ENCODE measurements at places on chromosomes 6 and 20.

GRCh38 chr6:34900321-34901031 is 11.4 kb downstream of the ANKS1A start:
- no peak for DNase-seq

- DNase-seq = no peak
These were observed 60.6 kb upstream of the SLC32A1 start for GRCh38 chr20:38663660-38664059.

DNA sequence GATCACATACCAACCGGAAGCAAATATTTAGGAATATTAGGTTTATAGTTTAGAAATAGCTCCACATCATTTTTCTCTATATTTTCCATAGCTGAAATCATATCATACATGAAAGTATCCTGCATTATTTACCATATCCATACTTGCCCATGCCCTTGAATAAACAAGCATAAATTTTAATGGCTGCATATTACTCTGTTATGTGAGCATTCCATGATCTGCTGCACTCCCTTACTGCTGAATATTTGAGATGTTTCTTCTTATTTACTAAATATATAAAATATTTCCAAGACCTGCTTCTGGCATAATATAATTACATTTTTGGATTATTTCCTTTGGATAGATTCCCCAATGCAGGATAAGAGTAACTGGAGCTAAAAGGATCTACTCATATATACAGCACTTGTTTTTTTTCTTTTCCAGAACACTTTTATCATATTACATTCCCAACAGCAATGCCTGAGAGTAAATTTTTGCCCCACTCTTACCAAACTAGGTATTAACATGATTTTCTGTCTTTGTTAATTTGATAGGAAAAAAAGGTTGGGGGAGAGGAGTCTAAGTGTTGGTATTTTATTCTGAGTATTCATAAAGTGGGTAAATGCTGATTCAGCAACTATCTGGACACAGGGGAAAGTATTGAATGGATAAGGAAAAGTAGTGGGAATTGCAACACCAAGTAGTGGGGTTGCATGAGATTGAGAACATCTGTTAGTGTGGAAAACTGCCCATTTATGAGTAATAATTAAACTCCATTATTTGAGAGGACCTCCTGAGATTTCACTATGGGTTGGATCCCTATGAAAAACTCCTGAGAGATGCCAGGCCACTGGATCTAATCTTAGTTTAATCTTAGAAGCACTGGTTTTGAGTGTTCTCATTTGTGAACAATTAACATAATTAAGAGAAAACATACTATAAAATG is 76.0 kb downstream of the MAN1A1 start:
- no peak for DNase-seq

DNA sequence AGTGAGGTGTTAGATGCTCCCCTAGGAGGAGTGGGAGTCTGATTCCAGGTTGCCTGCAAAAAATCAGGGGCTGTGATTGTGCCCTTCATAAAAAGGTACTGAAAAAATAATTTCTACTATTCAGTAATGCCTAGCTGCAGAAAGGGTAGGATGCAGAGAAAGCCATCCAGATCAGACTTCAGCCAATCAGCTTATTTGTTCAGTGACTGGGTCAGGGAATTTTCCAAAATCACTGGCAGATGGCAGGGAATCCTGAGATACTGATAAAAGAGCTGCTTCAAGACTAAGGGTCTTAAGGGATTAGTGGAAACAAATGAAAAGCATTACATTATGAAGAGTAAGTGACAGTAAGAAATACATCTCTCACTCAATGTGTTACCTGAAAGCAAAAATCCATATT is 42.8 kb upstream of the MTRF1L start:
- no peak for DNase-seq

DNA sequence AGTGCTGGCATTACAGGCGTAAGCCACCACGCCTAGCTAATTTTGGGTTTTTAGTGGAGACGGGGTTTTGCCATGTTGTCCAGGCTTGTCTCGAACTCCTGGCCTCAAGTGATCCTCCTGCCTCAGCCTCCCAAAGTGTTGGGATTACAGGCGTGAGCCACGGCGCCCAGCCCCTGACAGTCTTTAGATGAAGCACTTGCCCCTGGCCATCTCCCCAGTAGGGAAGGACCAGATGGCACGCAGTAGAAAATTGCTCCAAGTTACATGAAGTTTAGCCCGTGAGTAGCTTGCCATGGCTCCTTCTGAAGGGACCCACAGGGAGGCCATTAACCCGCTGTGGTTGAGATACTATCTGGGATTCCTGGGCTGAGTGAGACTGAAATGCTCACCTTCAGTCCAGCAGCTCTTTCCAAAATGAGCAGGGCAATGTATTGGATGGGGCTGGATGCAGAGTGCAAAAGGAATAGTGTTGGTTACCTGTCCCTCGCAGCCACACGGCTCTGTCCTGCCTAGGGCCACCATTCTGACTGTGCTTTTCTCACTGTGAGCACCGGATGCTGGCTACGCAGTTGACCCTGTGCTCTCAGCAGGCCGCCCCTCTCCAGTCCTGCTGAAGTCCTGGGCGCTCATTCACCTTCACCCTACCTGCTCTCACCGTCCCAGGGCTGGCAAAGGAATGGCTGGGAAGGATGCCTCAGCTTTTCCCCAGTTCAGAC is 66.9 kb downstream of the EFCAB8 start:
- no peak for DNase-seq

- no peak for DNase-seq
These were observed 26.1 kb downstream of the SLC52A3 start for GRCh38 chr20:742156-742555.

DNA sequence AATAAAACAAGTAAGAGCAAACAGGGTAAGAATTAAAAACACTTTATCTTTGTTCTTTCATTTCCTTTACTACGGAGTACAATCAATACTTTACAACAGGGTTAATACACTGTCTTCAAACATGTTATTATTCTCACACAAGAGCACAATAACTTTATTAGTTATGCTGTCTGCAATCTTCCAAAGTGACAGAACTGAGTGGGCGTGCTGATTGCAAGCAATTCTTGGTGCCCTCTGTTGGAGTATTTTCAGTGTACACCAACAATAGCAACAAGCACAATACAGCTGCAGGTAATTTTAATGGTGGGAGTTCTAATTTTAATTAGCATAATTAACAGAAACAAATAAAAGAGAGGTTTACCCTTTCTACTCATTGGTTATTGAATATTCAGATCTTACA is 33.9 kb upstream of the PTPRK start:
- no peak for DNase-seq

- DNase-seq = peak; percentile 40
These were observed at the start of gene CLIC5 for GRCh38 chr6:46015119-46015968. Gene CLIC5 (minus strand): TSS chr6:46015860. CDS start chr6:46015542, 318 bp downstream.

- DNase-seq = no peak
These were observed 143.9 kb upstream of the PREP start for GRCh38 chr6:105546754-105547153.

DNA sequence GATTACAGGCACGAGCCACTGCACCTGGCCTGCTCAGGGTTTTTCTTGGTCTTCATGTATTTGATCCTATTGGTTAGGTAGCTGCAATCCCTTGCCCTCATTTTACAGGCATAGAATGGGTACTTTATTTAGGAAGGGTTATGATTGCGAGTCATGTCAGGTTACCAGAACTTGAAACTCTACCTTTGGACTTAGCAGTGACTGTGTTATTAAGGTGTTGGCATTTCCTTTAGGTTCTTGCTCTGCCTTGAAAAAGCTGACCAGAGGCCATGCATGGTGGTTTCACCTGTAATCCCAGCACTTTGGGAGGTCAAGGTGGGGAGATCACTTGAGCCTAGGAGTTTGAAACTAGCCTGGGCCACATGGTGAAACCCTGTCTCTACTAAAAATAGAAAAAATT is 24.5 kb downstream of the JARID2 start:
- DNase-seq = no peak

GRCh38 chr6:89375427-89376267 is 23.1 kb upstream of the UBE2J1 start:
- peak; percentile 76 for DNase-seq

- no peak for DNase-seq
These were observed 696.5 kb upstream of the FLRT3 start for GRCh38 chr20:15033891-15034290.

GRCh38 chr20:60984666-60985065 is 267.4 kb upstream of the CDH4 start:
- no peak for DNase-seq

- no peak for DNase-seq
These were observed 58.4 kb downstream of the TRAM2 start for GRCh38 chr6:52518279-52518945.

DNA sequence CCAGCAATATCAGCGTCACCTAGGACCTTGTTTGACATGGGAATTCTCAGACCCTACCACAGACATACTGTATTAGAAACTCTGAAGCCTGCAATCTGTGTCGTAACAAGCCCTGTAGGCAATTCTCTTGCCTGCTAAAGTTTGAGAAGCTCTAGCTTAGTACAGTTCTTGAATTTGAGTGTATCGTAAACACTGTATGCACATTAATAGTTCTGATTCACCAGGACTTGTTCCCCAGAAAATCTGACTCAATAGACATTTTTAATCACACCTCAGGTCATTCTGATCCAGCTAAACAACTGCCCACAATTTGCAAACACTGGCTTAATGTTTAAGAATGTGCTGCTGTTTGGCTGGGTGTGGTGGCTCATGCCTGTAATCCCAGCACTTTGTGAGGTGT is 414.3 kb downstream of the TFAP2A start:
- DNase-seq = no peak

DNA sequence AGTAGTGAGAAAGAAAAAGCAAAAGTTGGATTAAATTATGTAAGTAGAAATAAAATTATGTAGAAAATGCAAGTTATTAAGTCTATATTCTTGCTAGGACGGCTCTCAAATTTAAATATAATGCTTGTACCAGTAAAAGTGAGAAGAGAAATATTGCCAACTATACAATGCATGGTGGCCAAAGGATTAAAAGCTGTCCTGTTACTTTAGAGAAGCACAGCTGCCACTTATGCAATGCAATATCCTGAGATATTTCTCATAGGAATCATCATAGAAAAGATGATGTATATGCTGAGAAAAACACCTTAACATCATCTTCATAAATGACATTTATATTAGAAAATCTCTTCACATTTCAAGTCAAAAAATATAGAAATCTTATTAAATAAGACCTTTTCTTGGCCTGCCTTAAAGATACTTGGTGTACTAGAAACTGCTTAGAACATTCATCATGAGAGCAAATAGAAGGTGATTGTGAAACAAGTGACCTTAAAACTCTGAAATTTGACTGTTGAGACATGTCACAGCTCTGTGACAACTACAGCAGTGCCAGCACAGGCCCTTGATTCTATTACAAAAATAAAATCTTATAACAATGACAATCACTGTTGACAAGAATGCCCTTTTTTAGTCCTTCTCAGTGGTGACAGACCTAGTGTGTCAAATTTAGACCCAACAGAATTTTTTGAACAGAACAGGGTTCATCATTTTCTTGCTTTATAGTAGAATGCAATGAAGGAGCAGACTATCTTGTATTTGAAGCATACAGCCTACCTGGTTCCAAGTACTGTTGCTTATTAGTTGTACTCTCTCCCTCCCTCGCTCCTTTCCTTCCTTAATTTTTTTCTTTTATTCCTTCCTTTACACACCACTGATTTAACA is 173.1 kb downstream of the CLVS2 start:
- DNase-seq = no peak

DNA sequence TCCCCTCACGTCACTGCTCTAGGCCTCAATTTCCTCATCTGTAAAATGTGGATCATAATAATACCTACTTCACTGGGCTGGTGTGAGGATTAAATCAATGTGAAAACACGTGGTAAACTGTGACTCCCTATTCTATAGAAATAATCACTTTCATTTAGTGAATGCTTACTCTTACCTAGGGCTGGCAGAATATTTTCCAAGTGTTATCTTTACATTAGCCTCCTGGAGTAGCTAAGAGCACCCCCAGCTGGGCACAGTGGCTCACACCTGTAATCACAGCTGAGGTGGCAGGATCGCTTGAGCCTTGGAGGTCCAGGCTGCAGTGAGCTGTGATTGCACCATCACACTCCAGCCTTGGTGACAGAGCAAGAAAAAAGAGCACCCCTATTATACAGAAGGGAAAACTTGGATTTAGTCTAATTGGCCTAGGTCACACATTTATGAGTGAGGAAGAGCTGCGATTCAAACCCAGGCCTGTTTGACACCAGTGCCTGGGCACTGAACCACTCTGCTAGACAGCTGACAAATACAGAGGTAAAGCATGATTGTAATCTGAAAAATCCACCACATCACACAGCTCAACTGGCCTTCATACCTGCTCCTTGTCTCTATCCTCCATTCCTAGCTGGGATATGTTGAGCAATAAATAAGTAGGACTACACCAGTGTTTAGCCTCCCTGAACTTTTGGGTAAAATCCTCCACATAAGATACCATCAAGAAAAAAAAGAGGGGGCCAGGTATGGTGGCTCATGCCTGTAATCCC is 1.4 kb upstream of the SNTA1 start:
- no peak for DNase-seq

DNA sequence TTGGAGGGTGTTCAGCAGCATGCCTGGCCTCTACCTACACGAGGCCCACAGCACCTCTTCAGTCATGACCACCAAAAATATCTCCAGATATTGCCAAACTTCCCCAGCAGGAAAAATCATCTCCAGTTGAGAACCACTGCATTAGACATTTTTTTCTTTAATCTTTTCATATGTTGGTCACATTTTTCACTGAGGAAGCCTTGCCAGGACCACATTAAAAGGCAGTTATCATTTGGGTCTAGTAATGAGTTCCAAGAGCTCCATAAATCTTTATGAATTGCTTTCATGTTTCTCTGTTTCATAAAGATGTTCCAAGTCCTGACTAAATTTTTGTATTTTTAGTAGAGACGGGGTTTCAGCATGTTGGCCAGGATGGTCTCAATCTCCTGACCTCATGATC is 28.8 kb downstream of the MTRES1 start:
- DNase-seq = no peak

DNA sequence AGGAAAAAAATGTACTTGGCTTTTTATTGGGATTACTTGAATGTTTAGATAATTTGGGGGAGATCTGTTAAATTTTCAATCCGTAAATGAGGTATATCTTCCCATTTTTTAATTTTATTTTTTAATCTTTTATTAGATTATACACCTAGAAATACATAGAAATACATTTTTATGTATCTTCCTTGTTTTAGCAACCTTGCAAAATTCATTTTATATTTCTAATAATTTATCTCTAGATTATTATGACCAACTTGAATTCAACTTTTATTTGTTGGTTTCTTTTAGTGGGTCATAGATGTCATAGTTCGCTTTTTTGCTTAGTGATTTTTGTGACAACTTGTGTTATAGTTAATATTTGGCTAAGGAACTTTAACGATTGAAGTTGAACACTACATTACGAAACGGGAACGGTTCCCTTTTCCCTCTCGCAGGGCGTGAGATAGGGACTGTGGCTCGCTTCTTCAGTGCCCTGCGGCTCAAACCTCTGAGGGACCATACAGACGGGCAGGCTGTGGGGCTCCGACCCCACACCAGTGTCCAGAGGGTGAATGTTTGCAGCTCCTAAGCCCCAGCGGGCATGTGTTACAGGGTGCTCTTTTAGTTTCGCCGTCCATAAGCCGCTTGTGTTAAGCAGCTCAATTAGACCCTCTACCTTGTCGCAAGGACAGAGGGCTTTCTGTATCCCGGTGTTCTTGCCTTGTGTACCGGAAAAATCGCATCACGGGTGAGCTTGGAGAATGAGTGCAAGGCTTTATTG is 53.8 kb downstream of the PRND start:
- no peak for DNase-seq

GRCh38 chr20:18712131-18712530 is 101.5 kb upstream of the SCP2D1 start:
- DNase-seq = no peak

Data from glutamatergic neuron (in vitro differentiated cells).